ENCODE measurements at places on chromosomes 2 and 18.

GRCh38 chr2:13682540-13683272 is 949.8 kb upstream of the LRATD1 start:
- no peak for DNase-seq

GRCh38 chr2:102226612-102227391 is 40.0 kb downstream of the IL1RL2 start:
- peak; percentile 24 for DNase-seq

- DNase-seq, result peak; percentile 63
These were observed 46.2 kb downstream of the TWSG1 start for GRCh38 chr18:9380621-9381395.

DNA sequence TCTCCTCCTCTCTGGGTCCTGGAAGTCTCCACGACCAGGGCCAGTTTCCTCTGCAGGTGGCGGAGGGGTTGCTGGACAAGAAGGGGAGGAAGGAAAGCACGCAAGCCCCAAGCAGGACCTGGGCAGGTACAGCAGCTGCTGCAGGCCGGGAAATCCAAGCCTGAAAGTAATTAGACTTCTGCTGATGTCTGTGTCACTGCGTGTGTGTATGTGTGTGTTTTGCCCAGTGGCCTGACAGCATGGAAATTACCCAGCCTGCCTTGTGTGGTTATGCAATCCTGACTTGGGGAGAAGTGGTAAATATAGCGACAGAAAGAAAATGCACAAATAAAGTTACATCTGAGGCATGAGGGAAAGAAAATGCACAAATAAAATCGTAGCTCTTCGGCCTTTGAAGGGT is 121.8 kb upstream of the ZBTB14 start:
- peak; percentile 8 for DNase-seq

DNA sequence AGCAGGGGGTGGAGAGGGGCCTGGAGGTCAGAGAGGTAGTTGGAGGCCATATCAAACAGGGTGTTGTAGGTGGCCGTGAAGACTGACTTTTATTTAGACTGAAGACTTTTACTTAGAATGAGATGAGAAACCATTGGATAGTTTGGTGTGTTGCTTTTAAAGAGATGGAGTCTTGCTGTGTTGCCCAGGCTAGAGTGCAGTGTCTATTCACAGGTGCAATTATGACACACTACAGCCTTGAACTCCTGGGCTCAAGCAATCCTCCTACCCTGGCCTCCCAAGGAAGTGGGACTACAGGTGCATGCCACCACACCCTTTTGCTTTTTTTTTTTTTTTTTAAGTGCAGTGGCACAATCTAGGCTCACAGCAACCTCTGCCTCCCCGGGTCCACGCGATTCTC is 2.5 kb upstream of the LRPPRC start:
- no peak for DNase-seq

Data from fibroblast of the aortic adventitia (primary cell).